Stimulated activated CD4-positive, alpha-beta T cell treated with anti-CD3 and anti-CD28 coated beads, Interleukin-2, amount 100 ng/mL, for 24 hours (primary cell): ENCODE measurements at places on chromosomes 5 and 9.
A peak's percentile ranks its signal among the peaks of the same experiment; 100 is the strongest.

DNA sequence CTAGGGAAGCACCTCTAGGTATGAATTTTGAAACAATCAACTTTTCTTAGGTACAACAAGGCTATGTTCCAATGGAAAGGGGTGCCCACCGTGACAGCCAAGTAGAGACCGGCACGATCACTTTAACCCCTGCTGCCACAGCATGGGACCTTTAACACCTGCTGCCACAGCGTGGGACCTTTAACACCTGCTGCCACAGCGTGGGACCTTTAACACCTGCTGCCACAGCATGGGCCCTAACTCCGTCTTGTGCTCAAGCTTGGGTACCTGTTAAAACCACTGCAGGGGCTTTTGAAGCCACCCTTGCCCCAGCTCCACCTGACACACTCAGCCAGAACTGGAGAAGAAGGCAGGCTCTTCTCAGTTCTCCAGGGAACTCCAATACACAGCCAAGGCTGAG is 18.2 kb upstream of the MXD3 start:
- DNase-seq = no peak

DNA sequence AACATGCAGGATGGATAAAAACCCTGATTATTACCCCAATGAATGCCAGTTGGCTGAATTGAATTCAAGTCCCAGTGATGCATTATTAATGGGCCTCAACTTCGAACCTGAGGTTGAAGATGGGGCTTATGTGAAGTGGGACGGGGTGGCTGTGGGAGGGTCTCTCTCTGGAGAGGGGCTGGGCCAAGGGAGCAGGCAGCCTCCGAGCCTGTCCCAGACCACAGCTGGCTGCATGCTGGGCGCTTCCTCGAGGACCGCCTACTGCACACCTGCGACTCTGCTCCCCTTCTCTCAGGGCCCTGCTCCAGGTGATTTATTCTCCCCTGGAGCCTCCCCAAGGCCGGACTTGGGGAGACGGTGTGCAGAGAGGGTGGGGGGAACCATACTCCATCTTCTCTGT is 568.3 kb downstream of the CCDC171 start:
- no peak for DNase-seq

GRCh38 chr5:132427281-132428146 is 58.0 kb downstream of the SLC22A5 start:
- peak; percentile 56 for DNase-seq

- no peak for DNase-seq
These were observed 34.3 kb upstream of the LAMC3 start for GRCh38 chr9:130974697-130975096.

DNA sequence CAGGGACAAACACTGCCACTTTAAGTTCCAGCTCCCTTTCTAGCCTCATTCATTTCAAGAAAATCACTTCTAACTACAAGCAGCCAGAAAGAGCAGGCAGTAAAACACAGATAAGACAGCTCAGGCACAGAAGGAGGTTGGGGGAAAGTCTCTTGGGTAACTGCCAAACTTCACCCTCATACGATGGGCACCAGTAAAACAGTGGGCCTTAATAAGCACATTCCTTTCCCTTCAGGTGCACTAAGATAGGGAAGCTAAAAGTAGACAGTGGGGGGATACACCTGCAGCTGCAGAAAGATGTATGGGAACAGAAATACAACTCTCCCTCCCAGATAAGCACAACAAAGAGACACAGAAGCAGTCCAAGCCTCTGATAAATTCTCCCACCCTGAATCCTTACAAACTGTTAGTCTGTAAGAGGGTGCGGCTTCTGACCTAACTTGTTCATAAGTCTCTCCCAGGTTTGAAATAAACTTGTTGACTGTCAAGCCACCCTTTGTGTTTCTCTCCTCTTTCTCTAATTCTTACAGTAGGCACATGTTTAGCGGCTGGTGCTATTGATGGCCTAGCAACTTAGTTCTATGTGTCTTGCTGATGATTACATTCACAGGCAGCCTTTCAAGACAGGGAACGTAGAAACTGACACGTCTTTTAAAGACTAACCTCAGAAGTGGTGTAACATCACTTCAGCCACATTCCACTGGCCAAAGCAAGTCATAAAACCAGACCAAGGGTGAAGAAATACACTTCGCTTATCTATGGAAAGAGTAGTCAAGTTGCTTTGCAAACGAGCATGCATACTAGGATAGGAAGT is 6.8 kb upstream of the CKS2 start:
- no peak for DNase-seq

GRCh38 chr5:54760182-54760935 is 225.0 kb downstream of the ESM1 start:
- no peak for DNase-seq

DNA sequence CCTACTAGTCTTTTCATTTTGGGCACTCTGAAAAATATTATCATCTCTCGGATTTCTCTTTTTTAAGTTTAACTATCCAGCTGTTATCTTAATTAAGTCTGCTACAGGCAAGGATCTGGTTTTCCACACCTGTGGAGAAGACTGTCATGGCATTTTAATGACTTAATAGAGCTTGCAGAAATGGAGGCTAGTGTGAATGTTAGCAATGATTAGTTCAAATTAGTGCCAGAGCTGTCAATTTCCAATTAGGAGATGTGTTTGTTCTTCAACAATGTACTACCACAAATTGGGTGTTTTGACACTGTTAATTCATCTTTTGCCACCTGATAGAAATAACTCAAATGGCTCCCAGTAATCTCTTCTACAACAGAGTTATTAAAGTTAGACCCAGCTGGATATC is 2023.0 kb upstream of the CDH9 start:
- no peak for DNase-seq

DNA sequence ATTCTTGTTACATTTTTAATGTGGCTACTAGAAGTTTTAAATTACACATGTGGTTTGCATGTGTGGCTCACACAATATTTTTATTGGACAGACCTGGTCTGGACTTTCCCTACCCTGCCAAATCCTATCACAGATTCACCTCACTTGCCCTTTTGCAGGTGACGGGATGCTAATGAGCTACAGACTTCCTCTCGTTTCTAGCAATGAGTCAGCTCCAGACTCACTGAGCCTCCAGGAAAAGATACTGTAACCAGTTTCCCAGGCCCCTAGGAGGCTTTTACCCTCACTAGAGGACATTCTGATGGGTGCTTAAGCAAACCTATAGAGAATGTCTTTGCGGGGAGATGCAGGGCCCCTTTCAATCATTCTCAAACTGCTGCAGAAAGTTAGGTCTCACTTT is 135.4 kb downstream of the WDR41 start:
- DNase-seq = peak; percentile 27

DNA sequence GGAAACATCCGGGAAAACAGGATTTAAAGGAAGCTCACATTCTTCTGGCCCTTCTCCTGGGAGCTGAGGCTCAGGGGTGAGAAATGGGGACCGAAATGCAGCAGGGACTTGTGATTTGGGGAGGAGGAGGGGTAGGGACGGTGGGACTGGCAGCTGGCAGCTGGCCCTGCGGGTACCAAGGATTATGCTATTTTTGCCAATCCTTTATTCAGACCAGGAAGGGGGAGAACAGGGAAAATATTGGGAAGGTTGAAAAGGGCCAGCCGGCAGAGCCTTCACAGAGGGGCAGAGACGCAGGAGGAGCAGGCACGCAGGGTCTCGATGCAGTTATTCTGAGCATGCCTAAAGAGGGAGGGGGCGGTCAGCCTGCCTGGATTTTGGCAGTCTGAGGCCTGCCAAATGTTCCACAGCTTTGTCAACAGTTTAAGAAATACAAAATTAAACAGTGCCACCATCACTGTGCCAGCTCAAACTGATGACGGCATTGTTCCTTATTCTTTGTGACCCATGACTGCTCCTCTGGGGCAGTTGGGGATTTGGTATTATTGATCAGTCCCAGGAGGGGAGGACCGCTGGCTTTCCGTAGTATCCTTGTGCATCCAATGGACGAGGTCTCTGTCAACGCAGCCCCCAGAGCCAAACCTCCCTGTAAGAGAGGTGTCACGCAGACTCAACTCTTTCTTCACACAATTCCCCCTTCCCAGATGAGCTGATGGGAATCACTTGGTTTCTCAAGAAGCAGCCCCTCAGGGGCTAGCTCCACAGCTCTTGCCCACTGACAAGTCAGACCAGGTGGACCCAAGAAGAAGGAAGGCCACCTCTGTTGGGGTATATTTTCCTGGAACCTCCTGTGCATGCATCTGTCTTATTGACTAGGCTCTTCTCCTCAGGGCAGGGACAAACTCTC is 553.3 kb downstream of the BNC2 start:
- no peak for DNase-seq

GRCh38 chr5:158511454-158511853 is 588.3 kb downstream of the EBF1 start:
- no peak for DNase-seq

GRCh38 chr5:62130107-62130506 is 175.9 kb upstream of the KIF2A start:
- DNase-seq = no peak

DNA sequence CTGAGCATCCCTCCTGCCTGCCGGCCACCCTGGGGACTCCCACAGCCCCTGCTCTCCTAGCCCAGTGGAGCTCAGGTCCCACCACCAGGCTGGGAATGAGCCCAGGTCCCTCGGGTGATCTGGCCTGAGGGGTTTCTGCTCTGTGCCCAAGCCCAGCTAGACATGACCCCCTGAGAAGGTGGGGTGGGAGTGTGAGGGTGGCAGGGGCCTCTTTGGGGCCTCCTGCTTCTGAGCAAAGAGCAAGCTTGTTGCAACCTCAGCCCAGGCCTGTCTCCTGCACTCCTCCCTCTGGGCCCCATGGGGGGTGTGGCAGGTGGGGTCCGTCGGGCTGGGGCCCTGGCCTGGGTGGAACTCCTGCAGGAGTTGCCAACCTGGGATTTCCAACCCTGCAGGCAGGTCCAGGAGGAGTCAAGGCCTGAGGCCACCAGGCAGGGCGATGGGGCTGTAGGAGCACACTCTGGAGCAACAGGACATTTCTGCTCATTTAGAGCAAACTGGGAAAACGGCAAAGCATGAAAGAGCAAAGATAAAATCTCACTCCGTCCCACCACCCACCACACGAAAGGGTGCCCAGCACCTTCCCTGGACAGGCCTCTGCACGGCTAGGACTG is 11.4 kb upstream of the NRARP start:
- DNase-seq = peak; percentile 14

GRCh38 chr5:72895758-72896157 is 60.1 kb upstream of the FCHO2 start:
- no peak for DNase-seq

DNA sequence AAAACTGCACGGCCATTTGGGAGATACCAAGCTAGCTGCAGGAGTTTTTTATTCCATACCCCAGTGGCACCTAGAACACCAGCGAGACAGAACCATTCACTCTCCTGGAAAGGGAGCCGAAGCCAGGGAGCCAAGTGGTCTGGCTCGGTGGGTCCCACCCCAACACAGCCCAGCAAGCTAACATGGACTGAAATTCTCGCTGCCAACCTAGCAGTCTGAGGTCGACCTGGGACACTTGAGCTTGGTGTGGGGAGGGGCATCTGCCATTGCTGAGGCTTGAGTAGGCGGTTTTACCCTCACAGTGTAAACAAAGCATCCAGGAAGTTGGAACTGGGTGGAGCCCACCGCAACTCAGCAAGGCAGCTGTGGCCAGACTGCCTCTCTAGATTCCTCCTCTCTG is 108.9 kb upstream of the CHD1 start:
- no peak for DNase-seq

DNA sequence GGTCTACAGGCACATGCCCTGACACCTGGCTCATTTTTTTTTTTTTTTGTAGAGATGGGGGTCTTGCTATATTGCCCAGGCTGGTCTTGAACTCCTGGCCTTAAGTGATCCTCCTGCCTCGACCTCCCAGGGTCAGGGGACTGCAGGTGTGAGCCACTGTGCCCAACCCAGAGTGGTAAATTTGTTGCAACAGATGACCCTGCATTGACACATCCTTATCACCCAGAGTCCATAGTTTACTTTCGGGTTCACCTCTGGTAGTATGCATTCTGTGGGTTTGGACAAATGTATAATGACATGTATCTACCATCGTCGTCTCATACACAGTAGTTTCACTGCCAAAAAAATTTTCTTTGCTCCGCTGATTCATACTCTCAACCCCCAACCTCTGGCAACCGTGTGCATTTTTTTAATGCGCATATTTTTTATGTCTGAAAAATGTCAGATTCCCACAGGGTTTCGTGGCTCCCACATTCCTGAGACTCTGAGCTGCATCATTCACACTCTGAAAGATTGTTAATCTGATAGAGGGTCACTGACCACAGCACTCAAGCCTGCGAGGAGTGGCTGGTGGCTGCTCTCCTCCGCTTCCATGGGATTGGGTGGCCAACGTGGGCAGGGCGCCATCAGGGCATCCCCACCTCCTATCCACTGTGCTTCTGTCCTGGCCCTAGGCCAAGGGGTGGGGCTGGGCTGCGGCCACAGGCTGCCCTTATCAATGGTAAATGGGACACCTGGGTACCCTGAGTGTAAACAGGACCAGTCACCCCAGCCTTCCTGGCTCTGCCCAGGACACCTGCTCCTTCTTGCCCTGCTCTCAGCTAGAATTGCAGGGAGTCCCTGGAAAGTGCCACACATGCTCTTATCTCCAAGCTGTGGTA is 9.6 kb downstream of the NDST1 start:
- DNase-seq = no peak

DNA sequence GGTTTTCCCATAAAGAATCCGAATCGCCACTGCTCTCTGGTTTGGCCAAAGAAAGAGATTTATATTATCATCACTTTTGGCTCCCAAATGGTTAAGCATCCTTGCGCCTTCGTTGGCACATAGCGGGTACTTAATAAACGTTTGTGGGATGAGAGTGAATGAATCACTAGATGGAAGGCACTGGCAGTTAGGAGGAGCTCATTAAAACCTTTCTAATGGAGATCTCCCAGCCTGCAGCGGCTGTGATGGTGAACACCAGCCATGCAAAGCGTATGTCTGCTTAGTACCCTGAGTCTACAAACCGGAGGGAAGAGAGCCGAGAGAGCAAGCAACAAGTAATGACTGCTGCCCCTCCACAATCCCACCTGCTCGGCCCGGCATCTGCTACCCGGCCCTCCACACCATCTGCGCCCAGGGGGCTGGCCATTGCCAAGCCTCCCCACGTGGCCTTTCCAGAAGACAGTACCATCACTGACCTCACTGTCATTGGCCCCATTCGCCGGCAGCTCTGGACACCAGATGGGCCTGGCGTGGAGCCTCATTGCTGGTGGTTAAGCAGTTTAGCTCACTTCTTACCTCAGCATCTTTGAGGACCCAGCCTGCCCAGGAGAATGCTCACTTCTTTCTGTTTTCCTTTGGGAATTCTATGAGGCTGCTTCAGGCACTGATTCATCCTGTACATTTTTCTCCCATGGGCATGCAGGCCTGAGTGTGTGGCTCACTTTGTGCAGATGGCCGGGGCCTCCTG is 39.3 kb upstream of the ANKRD33B start:
- DNase-seq = no peak

DNA sequence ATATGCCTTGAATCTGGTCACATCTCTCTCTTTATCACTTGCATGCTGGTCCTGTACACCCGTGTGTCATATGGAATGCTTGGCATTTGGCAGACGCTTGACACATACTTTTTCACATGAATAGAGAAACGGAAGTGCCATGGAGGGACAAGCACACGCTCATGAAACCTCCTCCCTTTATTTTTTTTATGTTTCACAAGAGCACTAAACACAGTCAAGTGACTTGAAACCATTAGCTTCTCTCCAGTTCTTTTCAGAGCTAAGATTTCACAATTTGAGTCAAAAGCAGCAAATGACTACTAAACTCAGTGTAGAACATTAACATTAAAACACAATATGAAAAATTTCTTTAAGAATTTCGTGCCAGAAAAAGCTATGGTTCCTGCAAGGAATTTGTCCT is 151.1 kb downstream of the DOCK2 start:
- no peak for DNase-seq

GRCh38 chr9:81032831-81033230 is 656.5 kb downstream of the TLE1 start:
- DNase-seq = no peak

- no peak for DNase-seq
These were observed 1.3 kb downstream of the SPATA31E1 start for GRCh38 chr9:87883990-87884389.

- DNase-seq = no peak
These were observed 15.2 kb upstream of the RNU6ATAC start for GRCh38 chr9:134179595-134179917.
